Fibroblast of the aortic adventitia (primary cell): ENCODE measurements at places on chromosomes 6 and 20. TPM values are rescaled to one million over a fixed set of nuclear protein-coding genes. Genes with fewer than 3 reads are reported as not detected.

Gene TPBG
- total RNA-seq = 34.6 and 101 TPM in 2 replicates

Gene DST
- total RNA-seq = 505 and 613 TPM in 2 replicates

Gene ACSS1
- total RNA-seq = 0.99 and 2.5 TPM in 2 replicates

Gene LAMA2
- 99.1 and 103 TPM in 2 replicates for total RNA-seq

Gene CST1
- total RNA-seq = 0.63 TPM in 1 of 2 replicates, not detected in the other

Gene SIGLEC1
- 0.08 TPM in 1 of 2 replicates, not detected in the other for total RNA-seq

Gene OR12D3
- not detected in 2 replicates for total RNA-seq

Gene SULF2
- total RNA-seq = 1.9 and 55.8 TPM in 2 replicates

Gene HUS1B
- 0.45 and 0.65 TPM in 2 replicates for total RNA-seq

Gene SAPCD1
- 0.90 and 6.2 TPM in 2 replicates for total RNA-seq

DNA sequence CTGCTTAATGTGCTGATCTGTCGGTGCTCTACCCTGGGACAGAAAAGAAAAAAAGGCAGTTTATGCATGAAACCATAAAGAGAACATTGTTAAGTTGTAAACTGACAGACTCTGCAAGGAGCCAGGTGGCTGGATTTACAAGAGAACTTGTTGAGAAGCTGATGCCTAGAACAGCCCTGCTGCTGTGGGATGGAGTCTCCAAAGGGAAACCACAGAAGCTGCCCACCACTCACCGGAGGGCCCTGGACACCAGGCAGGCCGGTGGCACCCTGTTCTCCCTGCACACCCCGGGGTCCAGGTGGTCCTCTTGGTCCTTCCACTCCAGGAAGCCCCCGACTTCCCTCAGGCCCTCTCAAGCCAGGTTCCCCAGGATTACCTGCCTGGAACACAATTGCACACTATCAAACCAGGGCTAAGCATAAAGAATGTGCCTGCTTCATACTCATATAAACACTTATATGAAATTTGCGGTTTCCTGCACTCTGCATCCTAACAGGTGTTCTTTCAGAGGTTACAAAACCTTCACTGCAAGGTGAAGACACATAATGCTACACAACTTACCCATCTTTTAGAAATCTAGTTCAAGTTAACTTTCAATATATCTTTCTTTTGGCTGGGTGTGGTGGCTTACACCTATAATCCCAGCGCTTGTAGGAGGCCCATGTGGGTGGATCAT, 68.2 kb downstream of the COL9A1 start:
- DNase-seq = no peak

GRCh38 chr6:39572661-39573340, 152.4 kb downstream of the KIF6 start:
- DNase-seq = no peak

- DNase-seq = no peak
These were observed 486.1 kb upstream of the CDH4 start for GRCh38 chr20:60765821-60766403.

GRCh38 chr6:136387316-136387715, 97.7 kb upstream of the BCLAF1 start:
- DNase-seq = no peak

GRCh38 chr6:88631830-88632229, 331.6 kb downstream of the RNGTT start:
- no peak for DNase-seq

GRCh38 chr6:86459978-86460377, 477.4 kb upstream of the HTR1E start:
- no peak for DNase-seq

- DNase-seq = no peak
These were observed 205.5 kb downstream of the NKAIN2 start for GRCh38 chr6:124008988-124009765.

DNA sequence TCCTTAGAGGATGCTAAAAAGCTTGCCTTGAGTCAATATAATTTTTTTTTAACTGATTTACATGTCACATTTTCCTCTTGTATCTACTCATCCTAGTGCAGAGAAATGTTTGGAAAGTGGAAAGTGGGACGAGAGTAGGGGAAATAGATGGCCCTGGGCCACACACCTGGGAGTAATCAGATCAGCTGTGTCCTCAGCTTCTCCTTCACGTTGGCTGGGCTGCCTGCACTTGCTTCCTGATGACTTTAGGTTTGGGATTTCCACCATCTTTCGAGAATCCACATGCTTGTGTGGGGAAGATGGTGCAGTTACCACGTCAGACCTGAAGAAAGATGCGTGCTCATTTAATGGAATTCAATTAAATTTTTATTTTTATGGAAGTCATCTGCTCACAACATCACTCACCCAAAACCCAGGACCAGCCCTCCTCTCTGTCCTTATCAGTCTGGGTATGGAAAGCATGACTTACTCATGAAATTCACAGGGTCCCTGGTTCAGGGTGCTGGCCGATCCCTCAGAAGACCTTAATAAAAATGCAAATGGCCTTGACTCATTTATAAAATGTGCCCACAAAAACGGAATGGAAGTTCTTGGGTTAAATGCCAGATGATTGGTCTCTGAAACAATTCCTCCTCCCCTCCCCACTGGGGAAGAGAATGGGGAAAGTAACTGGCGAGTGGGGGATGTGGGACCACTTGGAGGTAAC, 74.5 kb upstream of the TIAM2 start:
- DNase-seq = no peak

DNA sequence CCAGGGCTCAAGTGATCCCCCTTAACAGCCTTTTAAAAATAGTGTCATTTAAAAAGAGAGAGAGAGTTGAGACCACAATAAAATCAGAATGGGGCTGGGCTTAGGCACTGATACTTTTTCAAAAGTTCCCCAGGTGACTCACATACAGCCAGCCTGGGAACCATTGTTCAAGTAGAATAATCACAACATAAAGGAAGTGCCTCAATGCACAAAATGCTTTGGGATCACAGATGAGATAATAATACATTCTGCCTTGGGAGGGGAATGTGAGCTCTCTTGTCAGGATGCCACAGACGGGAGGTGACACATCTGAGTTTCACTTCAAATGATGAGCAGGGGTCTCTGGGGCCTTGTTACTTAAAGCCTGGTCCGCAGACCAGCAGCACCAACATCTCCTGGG, 34.0 kb upstream of the GABRR1 start:
- DNase-seq = no peak

DNA sequence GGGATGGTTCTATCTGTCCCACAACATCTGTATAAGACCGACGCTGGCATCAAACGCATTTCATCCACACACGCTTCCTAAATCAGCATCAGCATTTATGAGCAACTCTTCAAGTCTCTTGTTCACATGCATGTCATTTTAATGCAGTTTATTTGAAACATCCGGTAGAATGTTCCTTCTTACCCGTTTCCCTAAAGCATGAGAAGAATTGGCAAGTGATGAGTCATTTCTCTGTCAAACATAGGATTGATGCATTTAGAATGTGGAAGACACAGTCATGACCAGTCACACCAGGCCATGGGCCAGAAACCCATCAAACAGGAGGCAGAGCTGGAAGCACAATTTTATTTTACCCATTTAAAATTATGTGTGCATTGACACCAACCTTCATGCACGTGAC, 122.8 kb downstream of the UST start:
- peak; percentile 72 for DNase-seq

- DNase-seq = peak; percentile 26
These were observed 10.1 kb downstream of the EZR start for GRCh38 chr6:158808941-158809678.

GRCh38 chr20:14235355-14235754, 102.1 kb downstream of the FLRT3 start:
- DNase-seq = peak; percentile 83

DNA sequence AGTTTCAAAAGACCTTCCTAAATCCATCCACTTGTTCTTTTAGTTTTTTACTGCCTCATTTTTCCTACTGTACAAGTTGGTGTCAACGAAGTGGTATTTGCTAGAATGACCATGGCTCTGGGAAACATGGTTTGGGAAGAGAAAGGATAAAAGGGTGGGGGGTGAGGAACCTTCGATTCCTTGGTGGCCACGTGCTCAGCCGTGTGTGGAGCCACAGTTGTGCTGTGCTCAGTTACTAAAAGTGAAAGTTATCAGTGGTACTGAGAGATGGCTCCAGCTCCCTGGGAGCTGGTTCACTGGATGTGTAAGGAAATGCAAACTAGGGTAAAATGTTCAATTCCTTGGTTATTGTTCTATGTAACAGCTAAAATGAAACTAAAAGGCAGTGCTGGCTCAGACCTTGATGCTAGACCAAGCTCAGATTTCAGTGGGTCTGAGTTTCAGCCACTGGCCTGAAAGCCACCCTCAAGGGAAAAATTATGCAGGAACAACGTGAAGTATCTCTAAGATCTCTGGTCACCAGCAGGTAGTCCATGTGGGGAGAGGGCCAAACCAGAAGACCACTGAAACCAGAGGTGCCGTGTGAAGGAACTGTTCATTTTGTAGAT, 7.4 kb upstream of the SLC22A2 start:
- peak; percentile 13 for DNase-seq

GRCh38 chr6:154619146-154619545, 108.7 kb upstream of the CNKSR3 start:
- DNase-seq = no peak

DNA sequence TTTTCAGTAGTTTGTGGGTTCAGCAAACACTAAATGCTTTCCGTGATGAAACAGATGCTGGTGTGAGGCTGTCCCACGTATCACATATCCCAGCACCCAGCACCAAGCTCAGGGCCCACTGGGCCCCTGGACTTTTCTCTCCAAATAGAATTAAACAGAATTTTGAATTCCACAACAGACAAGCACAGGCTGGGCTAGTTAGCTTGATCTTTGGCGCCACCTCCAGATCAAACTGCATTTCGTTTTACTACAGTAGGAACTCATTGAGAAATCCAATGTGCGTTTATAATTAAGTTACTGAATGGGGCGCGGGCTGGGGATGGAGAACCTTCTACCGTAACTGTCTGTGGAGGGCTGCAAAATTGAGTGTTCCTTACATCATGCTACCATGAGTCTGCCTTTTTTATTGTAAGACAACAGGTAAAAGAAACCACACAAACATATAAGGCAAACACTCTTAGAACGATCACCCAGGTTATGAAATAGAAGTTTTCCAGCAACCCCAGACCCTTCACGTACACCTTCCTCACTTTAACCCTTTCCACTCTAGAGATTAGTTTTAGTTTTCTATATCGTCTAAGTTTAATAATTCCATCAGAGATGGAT, 107.8 kb downstream of the ZFP64 start:
- DNase-seq = peak; percentile 83

GRCh38 chr20:49446808-49447207, 35.7 kb downstream of the KCNB1 start:
- DNase-seq = peak; percentile 86

DNA sequence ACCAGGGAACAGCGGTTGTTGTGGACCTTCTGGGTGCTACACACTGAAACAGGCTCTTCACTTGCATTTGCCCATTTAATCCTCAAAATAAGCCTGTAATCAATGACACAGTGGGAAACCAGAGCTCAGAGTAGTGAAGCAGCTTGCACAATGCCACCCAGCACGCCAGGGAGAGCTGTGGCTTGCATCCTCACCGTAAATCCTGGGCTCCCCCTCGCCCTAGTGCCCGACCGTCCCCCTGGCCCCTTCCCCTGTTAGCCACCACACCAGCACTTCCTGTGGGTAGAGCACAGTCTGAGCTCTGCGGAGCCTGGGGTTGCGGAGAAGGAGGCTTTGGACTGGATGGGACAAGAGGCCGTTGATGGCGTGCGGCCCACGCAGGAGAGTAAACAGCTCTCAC, 14.5 kb downstream of the VSTM2L start:
- no peak for DNase-seq

- peak; percentile 33 for DNase-seq
These were observed 174.4 kb upstream of the NOX3 start for GRCh38 chr6:155630085-155630484.

- peak; percentile 74 for DNase-seq
These were observed 361.6 kb upstream of the RUNX2 start for GRCh38 chr6:44966449-44967092.

DNA sequence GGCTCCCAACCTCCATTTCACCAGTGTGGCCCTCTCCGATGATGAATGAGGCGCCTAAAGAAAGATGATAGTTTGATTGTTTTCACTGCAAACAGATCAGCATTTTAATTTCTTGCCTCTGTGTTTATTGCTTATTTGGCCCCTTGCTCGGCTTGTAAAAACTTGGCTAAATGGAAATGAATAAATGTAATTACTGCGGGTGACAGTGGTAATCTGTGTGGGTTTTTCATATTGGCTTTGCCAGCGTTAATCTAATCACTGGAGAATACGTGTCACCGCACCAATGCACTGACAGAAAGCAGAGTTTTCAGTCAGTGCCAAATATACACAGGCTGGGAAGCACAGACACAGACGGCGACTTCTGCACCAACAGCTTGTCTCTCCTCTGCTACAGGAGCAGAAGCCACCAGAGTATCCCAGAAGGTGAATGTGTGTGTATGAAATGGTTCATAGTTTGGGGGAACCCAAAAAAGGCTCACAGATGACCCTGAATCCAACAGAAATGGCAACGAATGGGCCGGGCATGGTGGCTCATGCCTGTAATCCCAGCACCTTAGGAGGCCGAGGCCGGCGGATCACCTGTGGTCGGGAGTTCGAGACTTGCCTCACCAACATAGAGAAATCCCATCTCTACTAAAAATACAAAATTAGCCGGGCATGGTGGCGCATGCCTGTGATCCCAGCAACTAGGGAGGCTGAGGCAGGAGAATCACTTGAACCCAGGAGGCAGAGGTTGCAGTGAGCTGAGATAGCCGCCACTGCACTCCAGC, 534.0 kb downstream of the PKHD1 start:
- DNase-seq = no peak

DNA sequence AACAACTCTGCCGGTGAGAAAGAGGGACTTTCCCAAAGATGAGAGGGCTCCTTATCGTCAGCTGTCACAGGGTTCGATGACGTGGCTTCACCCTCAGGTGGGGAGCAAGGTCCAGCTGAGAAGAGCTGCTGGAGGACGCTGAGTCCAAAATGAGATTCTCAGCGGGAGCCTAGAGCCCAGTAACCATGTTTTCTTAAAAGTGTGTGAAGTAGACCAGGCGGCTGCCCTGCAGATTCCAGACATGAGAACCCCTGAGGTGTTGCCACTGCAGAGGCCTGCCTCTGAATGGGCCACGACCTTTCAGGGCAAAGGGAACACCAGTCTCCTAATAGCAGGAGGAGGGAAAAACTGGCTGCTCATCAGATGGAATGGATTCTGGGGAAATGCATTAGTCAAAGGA, 375.1 kb downstream of the BTBD9 start:
- DNase-seq = no peak
